ENCODE measurements at places on chromosomes 16 and 17.

DNA sequence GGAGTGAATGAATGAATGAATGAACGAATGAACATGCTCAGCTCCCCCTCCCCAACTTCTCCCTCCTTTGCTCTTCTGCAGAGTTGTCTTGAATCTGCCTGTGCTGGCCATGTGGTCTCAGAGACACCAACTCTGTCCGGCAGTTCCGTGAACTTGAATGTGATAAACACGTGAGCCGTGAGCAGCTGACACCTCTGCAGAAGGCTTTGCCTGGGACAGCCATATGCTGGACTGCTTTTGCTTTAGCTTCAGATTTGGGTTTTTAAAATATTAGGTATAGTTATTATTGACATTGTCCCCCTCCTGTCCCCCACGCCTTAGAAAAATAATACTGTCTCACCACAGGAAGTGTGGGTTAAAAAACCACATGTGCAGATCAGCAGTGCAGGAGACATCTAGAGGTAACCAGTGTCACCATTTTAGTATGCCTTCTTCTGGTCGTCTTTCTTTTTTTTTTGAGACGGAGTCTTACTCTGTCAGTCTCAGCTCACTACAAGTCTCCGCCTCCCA lies 83.8 kb downstream of the ABCC1 start:
- no peak for DNase-seq

DNA sequence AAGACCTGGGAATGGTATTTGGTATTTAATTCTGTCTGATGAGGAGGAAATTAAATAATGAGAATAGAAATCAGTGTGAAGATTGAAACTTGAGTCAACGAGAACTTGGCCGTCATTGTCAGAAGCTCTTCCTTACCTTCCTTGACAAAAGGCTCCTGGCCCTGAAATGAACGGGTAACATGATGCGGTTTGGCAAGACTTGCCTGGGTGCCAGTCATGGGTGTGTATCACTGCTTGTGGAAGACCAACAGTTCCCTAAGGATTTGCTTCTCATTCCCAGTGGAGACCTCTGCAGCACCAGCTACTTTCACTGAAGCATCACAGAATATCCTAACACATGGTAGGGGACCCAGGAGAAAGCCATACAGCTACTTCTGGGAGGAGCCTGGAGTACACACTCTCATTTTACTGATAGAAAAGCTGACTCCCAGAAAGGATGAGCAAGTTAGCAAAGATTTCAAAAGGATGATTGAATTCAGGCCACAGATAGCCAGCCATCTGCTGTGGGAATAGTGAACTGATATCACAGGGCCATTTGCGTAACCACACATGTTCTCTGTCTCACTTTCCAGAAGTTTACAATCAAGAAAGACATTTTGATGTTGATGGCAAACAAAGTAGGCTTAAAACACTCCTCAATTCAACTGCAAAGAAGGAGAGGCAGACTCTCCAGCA lies 258.1 kb upstream of the SALL1 start:
- no peak for DNase-seq

DNA sequence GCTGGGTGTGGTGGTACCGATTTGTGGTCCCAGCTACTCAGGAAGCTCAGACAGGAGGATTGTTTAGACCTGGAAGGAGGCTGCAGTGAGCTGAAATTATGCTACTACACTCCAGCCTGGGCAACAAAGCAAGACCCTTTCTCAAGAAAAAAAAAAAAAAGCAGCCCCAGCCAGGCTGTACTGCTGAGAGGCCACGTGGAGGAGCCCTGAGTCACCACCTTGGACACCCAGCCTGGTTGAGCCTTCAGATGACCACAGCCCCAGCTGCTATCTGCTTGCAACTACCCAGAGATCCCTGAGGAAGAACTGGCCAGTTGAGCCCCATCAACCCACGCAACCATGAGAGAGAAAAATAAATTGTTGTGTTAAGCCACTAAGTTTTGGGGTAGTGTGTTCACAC lies 23.6 kb upstream of the GPRC5C start:
- DNase-seq = no peak

- DNase-seq = no peak
Observed at GRCh38 chr17:33789658-33790057, 465.4 kb upstream of the CCL2 start.

GRCh38 chr17:47013341-47013740 lies 34.3 kb upstream of the RPRML start:
- DNase-seq = no peak

DNA sequence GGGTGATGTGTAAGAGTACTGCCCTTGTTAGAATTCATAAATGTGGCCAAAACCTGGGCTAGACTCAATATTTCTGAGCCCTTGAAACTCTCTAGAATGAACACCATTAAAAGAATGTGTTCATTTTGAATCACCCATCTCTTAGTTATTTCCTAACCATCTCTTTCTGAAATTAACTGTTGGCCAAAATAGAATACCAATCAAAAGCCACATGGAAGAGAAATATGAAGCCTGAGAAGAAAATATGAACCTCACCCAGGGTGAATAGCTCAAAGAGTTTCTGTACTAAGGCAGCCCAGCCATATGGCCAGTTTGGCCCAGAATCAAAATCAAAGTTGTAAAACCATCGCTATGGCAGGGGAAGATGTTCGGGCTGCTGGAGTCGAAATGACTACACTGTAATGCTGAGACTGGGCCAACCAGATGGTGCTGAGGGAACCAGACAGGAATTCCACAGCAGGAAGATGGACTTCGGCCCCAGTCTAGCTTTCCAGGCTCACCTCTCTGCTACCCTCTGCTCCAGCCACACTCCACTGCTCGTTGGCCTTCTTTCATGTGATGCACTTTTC lies 154.3 kb upstream of the ZFHX3 start:
- DNase-seq = no peak

Measured in activated CD8-positive, alpha-beta memory T cell treated with anti-CD3 and anti-CD28 coated beads for 4 hours (primary cell).